ENCODE measurements at places on chromosomes 1 and 21.
A peak's percentile ranks its signal among the peaks of the same experiment; 100 is the strongest.

DNA sequence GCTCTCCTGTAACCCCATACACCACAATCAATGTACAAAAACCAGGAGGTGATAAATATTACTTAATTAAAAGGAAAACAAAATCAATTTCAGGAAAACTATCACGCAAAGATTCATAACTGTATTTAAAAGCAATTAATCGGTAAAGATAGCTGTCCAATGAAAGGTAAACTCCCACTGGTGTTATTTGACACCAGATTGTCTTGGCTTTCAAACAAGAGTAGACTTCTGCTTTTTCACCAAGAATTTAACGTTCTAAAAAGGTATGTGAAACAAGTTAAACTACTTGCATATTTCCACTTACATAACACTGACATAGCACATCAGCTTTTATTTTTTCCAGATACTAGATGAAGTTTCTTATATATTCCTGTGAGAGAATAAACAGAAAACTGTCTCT, 3.5 kb downstream of the PLPP3 start:
- DNase-seq: no peak

DNA sequence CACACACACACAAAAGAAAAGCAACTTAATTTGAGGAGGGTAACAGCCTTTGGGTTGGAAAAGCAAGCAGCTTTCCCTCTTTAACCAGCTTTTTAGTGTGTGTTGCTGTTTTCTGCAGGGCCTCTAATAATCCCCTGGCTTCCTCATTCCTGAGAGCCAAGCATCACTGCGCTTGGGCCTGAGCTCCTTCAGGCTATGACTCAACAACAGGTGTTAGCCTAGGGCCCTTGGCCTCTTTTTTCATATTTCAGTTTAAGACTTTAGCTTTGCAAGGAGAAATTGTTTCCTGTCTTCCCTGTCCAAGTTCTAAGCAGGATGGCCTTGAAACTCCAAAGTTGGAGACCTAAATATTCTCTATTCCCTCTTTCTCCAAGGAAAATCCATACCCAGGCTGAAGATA, 26.2 kb upstream of the SNX27 start:
- no peak for DNase-seq

- no peak for DNase-seq
Observed at GRCh38 chr1:31615414-31615813, 2.1 kb upstream of the HCRTR1 start.

GRCh38 chr1:116997066-116997465, 4.5 kb upstream of the CD101 start:
- no peak for DNase-seq

DNA sequence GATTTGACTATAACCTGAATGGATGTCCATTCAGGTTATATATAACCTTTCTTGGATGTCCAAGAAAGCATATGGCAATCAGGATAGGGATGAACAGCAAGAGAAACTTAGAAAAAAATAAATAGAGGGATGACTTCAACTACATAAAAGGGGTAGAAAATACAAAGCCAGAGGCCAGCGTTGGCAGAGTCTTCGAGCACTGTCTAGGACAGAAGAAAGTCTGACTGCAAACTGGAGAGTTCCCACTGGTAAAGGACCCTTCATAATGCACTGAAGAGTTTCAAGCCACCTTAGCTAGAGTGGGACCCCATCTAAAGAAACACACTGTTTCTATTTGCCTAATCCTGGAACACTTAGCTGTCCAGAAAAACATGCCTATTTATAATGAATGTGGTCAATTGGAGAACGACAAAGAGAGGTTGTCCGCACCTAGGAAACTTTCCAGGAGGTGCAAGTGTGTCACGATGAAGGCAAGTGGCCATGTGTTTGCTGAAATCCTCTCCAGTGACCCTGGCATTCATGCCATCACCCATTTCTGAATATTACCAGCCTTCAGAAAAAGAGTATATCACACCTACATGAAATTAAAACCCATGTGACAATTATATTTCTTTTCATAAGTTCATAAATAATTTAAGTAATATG, 215.4 kb downstream of the ZNF648 start:
- no peak for DNase-seq

DNA sequence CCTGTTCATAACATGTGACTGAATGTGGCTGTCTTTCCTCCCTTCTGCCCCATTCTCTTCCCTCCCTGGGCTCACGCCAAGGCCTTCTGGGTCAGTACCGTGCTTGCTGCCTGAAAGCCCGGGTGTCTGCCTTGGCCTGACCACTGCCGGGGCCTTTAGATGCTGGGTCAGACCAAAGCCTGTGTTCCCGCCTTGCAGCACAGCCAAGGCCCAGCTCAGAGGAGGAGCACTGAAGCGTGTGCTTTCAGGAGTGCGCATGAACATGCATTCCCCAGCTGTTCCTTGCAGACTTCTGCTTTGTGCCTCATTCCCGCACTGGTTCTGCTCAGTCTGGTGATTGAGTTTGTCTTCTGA, 27.0 kb upstream of the SARS1 start:
- DNase-seq: peak; percentile 30

- no peak for DNase-seq
Observed at GRCh38 chr1:242086093-242086492, 87.2 kb upstream of the MAP1LC3C start.

GRCh38 chr21:38716942-38717341, 88.8 kb upstream of the ETS2 start:
- DNase-seq: no peak

DNA sequence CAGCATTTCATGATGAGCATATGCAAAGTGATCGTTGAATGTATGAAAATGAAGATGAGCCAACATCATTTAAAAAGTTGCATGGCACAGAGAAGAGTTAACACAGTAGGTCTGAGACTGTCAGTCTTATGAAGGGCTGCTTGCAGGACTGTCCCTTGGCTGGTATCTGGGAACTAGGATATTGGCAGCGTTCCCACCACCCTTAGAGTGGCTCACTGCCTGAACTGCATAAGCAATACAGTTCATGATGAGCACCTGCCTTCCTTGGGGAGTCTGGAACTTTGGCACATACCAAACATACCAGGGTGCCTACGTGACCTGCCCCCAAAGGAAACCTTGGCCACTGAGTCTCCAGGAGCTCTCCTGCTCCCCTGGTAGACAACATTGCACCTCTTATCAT, 161.8 kb downstream of the DSCAM start:
- no peak for DNase-seq

DNA sequence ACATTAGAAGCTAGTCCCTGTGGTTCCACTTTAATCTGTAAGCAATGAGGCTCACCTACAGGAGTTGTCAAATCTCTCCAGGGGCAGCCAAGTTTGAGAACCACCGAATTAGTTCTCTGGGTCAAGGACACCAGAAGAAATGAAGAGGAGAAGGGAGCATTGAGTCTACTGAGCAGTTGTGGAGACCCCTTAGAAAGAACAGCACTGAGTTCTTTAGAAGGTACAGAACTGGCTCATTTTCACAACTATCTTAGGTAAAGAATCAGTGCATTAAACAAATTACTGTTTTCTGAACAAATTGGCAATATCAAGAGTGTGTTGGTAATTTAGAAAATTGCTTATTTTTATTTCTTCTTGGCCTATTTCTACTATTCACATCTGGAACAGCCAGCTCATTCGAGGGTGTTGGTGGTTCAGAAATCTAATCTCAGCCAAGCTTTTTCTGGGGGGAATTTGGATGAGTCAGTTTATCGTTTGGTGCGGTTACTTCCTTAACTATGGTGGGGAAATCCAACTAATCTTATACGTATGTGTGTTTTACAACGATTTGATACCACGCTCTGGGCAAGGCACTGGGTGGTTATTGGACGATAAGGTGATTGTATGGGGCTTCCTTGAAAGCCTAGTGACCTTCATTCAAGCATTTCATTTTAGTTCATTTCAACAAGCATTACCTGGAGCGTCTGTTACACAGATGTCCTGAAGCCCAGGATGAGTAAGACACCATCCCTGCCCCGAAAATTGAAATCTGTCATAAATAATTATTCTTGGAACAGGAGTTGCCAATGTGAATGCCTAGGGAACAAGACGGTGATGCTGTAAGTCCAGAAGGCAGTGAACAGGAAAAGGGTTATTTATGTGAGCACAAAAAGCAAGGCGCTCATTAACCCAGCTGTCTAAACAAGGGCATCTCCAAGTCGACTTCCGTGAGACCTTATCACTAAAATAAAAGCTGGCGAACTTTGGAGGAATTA, 52.0 kb upstream of the TMPRSS2 start:
- DNase-seq: no peak
